Activated CD4-positive, alpha-beta memory T cell treated with anti-CD3 and anti-CD28 coated beads, Interleukin-2, amount 10 ng/mL, durations not matched to agents 7 days and 5 days (primary cell): ENCODE measurements at places on chromosomes 11 and 22. TPM values are rescaled to one million over a fixed set of nuclear protein-coding genes. Genes with fewer than 3 reads are reported as not detected.

Gene PLAAT4
- total RNA-seq: 104 TPM

Gene RBM14
- total RNA-seq: 116 TPM

Gene ACCSL
- not detected for total RNA-seq

Gene FEN1
- 104 TPM for total RNA-seq

Gene TMPRSS6
- 14.0 TPM for total RNA-seq

DNA sequence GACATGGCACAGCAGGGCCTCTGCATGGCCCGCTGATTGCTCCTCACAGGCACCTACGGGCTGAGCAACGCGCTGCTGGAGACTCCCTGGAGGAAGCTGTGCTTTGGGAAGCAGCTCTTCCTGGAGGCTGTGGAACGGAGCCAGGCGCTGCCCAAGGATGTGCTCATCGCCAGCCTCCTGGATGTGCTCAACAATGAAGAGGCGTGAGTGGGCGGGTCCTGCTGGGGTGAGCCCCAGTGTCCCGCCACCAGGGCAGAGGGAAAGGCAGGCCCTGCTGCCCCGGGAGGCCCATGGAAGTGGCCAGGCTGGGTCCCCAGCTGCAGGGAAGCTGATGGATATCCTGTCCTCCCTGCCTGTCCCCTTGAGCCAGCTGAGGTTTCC lies 18.6 kb upstream of the DGCR8 start:
- DNase-seq: no peak

DNA sequence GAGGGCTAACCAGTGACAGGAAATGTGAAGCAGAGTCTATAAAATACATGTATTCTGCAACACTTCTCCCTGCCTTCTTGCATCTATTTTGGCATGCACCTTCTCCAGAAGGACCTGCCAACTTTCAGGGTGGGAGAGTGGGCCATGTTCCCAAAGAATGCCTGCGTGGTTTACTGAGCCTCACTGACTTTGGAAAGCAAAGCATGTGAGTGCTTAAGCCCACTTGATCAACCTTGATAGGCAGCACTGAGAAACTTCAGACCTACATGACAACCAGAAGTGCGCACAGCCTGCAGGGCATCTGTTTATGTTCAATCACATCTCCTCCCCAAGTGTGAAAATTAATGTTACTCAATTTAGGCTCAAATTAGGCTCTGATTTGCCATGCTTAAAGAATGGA lies 69.2 kb downstream of the AMOTL1 start:
- no peak for DNase-seq

- no peak for DNase-seq
Measured at GRCh38 chr11:4068962-4069361, 25.6 kb upstream of the RRM1 start.

DNA sequence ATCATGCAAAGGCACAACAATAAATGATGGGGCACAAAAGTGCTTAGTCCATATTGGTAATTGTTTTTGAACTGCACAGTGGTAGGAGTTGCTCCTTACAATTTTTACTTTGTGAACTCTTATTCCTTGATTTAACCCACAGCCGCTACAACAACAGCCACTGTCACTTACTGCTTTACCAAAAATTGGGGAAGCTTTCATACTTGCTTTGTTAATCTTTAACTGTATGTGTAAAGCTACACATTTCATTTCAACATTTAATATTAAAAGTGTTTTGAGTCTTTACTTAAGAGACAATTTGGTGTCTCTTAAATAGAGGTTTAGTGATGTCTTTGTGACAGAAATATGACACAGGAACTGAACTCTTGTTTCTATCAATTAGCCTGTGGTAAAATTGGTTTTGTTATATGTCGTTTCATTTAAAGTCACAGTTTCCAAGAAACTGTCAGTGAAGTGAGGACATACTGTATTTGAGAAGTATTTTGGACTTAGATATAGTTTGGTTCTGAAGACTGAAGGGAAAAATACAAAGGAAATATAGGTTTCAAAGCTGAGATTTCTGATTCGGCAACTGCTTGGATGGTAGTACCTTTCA lies 6.5 kb upstream of the IL18BP start:
- no peak for DNase-seq

GRCh38 chr22:46081036-46081830 lies 69.1 kb upstream of the PPARA start:
- DNase-seq: no peak

GRCh38 chr11:91796999-91797398 lies 427.6 kb upstream of the FAT3 start:
- DNase-seq: no peak

DNA sequence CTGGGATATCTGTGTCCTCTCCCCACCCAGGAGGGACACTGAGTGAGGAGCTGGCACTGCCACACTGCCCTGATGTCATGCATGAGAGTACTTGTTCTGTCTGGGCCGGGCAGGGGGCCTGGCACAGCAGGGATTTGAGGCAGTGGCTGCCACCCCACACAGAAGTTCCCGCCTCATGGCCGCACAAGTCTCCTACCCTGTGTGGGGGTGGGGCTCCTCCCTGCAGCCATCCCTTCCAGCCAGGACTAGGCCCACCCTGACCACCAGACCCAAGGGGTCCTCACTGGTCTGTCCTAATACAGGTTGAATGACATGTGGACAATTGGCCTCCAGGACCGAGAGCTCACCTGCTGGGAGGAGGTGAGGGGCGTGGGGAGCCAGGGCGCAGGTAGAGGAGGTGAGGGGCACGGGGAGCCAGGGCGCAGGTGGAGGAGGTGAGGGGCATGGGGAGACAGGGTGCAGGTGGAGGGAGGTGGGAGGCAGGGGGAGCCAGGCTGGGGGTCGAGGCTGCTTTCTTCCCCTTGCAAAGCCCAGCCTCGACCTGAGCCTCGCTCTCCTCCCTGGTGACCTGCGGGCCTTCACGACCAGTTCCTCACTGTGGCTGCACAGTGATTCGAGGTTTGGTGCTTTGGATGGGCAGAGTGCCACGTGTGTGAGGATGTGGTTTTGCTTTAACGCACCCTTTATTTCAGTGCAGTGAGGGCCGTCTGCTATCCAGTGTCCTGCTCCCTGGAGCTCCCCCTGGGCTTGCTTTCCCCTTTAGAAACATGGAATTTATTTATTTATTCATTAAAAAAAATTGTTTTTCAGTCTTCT lies 7.4 kb downstream of the LZTR1 start:
- no peak for DNase-seq

GRCh38 chr11:10537600-10537999 lies 3.4 kb downstream of the RNF141 start:
- DNase-seq: no peak

GRCh38 chr11:100687054-100687629 lies at the start of gene ARHGAP42:
Gene ARHGAP42 (plus strand): TSS chr11:100687288. CDS start chr11:100687679, 391 bp downstream.
- DNase-seq: no peak

DNA sequence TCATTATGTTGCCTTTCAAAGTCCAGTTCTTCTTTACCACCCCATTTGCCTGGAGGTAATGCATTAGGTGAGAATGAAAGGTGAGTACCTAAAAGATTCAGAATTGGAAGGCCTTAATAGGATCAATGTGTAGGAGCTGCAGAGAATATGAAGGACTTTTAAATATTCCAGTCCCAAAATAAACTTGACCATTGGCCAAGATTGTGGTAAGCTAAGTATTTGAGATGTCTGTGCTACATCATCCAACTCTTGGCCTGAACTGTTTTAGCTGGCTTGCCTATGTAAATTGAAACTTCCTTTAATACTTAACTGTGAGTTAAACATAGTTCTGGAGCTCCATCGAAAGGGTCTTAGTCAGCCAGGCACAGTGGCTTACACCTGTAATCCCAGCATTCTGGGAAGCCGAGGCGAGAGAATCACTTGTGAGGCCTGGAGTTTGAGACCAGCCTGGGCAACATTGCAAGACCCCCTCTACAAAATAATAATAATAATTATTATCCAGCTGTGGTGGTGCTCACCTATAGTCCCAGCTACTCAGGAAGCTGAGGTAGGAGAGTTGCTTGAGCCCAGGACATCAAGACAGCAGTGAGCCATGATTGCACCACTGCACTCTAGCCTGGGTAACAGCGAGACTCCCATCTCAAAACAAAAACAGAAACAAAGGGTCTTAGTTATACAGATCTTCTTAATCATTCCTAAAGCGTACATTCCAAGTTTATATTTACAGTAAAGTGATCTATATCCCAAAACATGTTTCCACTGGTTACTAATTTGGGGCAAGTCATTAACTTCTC lies 29.8 kb downstream of the MTMR3 start:
- no peak for DNase-seq

DNA sequence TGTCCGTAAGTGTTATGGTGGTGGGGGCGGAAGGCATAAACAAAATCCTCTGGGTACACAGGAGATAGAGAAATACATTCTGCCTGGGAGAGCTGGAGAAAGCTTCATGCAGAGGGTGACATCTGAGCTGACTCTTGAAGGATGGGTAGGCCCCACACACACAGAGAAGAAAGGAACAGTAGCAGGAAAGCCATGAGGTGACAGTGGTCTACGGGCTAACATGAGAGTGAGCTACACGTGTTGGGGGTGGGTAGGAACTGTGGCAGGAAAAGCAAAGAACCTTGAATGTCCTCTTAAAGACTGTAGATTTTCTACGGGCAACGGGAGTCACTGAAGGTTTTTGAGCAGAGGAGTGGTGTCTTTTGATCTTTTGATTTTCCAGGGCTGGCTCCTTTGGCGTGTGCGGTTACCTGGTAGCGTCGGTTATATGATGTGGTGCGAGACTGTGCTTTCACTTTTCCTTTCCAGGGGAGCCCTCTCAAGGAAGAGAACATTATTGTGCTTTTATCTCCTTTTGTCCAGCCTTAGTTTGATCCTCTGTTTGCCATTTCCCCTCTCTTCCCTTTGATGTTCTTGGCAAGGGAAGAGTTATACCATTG lies 39.7 kb downstream of the ADAMTS8 start:
- DNase-seq: peak; percentile 21

GRCh38 chr11:17767914-17768313 lies 33.3 kb downstream of the KCNC1 start:
- no peak for DNase-seq

GRCh38 chr11:36485298-36486002 lies 24.6 kb downstream of the TRAF6 start:
- no peak for DNase-seq

DNA sequence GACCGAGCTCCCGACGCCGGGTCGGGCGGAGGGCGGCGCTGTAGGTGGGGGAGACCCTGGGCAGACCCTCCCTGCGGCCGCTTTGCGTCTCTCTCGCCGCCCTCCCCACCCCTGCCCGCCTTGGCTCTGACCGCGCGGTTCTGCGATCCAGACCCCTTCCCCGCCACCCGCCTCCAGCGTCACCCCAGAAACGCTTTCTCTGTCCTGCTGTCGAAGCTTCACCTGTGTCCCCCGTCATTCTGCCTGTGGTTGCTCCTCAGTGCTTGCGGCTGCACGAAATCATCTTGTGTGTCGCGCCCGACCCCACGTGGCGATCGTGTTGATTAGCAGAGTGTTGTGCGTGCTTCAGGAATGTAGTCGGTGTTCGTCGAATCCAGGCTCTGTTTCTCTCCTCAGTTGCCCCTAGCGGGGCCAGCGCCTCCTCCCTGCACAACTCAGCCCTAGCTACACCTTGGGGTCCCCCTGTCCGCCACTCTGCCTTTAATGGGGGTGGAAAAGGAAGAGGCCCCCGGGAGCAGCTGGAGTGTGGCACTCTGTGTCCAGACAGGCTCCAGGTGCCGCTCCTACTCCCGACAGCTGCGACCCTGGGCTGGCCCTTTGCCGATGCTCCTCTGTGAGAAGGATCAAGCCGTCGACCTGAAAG lies 851 bp downstream of the PTDSS2 start:
- peak; percentile 83 for DNase-seq

- DNase-seq: no peak
Measured at GRCh38 chr11:86570020-86570419, 102.4 kb downstream of the ME3 start.

GRCh38 chr11:72812604-72812966 lies 1.6 kb upstream of the ATG16L2 start:
- no peak for DNase-seq

GRCh38 chr11:10597877-10598351 lies 29.4 kb upstream of the LYVE1 start:
- no peak for DNase-seq

DNA sequence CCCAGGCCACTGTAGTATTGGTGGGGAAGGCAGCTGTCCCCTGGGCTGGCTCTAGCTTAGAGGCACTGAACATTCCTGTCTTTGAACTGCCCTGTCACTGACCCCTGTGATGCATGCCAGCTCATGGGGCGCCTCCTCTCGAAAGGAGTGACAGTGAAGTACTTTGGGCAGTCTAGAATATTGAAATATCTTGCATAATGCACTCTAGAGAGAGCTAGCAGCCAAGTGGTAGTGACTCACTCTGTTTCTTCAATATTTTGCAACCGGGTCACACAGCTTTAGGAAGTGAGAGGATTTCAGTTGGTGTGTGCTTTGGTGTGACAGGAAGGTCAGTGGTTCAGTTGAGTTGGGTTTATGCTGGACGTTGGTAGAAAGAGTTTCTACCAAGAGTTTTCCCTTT lies 35.5 kb upstream of the ST14 start:
- DNase-seq: no peak

GRCh38 chr22:43377896-43378704 lies 33.7 kb upstream of the MPPED1 start:
- peak; percentile 44 for DNase-seq

GRCh38 chr11:9941991-9942390 lies 278.1 kb downstream of the SWAP70 start:
- no peak for DNase-seq
